ENCODE measurements at places on chromosomes 7 and 10.

DNA sequence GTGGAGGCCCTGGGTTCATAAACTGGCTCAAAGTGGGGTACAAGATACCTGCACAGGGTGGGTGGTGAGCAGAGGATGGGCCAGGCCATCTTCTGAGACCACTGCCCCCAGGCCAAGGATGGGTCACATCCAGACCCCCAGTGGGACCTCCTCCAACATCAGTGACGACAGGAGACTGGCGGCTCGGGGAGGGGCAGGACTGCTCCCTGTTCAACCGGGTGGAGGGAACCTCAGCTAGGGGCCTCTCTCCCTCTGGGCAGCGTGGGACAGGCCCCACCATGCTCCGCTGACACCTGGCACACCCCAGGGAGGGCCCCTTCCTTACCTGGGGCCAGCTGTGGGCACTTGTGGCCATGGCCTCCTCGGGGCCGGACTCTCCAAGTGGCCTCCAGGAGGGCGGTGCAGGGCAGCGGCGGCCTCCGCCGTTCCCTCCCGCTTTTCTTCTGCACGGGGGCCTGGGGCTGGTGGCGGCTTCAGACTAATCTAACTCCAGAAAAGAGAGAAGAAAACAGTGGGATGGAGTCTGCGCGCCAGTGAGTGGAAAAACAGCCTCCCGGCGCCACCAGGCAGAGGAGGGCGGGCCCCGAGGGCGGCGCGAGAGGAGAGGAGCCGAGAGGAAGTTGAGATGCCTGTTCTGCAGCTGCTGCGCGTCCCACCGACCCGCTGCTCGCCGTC lies at the start of gene CALHM2:
CALHM2 (minus strand) TSS at position 540 of the 675 bp plus-strand sequence. CDS start 2,429 bp downstream, outside the sequence.
- DNase-seq, result peak; percentile 58

DNA sequence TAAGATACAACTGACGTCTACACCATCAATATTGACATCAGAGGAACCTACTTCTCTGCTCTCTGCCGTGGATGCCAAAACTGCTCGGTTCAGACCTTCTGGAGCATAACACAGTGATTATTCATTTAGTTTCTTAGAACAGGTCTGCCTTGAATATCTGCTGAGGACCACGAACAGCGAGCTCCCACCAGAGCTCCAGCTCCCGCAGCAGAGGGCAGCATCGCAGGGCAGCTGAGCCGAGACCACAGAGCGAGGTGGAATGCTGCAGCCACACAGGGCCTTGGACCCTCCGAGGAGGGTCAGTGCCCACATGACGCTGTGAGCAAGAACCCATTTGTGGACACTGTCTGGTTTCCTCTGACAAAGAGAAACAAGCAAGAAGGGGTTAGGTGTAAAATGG lies 6.8 kb downstream of the VIPR2 start:
- DNase-seq, result no peak

- DNase-seq, result no peak
Observed at GRCh38 chr7:28623863-28624262, 211.5 kb downstream of the CREB5 start.

DNA sequence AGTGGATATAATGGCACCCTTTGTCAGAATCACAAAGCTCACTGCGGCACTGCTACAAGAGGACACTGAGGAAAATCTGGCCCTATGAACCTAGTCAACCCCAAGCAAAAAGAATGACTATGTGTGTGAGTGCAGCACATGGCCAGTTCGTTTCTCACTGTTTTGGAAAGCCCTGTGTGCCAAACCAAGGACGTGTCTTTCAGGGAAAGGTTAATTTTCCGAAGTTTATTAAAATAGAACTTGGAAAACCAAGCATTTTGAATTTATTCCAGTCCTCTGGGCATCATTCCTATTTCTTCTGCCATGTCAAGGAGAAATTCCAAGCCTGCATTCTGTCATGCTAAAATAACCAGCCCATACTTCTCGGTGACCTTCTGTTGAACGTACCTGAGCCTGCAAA lies 471.8 kb downstream of the PLXDC2 start:
- no peak for DNase-seq

GRCh38 chr10:3968727-3969126 lies 183.7 kb upstream of the KLF6 start:
- no peak for DNase-seq

- no peak for DNase-seq
Observed at GRCh38 chr7:77571801-77572200, 34.7 kb downstream of the PTPN12 start.
